Activated effector memory CD4-positive, alpha-beta T cell treated with Interleukin-2 at 50 U/mL for 16 hours (primary cell): ENCODE measurements at places on chromosomes 4 and X.

GRCh38 chrX:131199091-131199490 is 90.0 kb downstream of the IGSF1 start:
- DNase-seq: no peak

DNA sequence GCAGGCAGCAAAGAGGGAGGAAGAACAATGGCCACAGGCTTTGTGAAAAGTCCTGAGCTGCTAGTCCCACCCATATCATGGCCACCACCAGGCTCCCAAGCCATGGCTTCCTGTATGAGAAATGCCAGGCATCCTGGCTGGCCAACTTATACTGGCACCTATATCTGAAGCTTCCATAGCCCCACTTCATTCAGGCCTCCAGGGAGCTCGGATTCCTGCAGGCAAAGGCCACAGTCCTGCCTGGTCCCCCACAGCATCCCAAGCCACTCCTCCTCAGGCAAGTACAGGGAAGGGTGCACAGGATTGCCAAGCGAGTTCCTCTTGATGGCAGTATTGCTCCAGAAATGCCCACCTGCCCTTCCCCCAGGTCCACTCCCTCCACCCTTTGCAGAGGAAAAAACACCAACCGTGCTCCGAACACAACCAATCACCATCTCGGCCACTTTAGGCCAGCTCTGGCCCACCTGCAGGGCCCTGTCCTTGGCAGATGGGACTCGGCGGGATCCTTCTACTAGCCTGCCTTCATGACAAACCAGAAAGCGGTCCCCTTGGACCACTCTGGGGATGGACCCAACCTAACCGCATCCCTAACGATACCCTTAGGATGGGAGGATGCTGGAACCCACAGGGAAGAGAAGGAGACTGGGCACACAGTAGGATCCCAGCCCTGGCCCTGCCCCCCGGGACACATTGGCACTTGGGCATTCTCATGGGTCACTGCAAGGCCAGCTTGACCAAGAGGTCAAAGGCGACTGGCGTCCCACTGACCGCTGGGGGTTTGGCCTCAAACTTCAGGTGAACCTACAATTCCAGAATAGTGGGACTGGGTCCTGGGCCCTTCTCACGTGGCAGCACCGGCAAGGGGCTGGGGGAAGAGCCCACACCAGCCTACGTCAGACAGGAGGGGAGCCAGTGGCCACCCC is 220.4 kb upstream of the AGTR2 start:
- DNase-seq: no peak

DNA sequence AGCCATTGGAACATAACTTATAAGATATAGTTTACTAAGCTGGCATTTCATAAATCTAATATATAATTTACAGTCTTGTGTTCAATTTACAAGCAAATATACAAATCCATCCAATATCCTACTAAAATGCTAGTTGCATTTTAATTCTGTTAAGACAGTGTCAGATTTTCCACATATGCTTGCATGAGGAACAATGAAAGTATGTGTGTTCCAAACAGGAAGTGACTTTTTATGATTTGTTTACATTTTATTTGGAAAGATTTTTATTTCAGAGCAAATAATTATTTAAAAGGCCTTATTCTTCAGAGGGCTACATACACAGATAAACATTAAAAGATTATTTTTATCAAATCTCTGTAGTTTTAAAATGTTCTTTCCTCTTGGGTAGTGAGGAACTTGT is 130.1 kb downstream of the KLHL34 start:
- DNase-seq: no peak

DNA sequence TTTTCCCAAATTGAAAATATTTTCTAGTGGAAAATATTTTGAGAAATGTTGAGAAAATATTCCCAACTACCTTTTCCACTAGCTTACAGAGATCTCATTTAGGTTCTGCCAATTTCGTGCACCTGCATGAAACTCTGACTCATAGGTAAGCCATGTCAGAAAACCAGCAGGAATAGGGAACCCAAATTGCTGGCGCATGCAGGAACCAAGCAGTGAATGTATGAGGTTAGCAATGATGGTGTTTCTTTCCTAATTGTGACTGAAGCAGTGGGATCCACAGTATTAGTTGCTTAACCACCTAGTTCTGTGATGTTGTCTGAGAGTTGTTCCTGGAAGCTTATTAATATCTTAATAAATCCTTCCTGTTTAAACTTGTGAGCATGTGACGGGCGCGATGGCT is 381.0 kb upstream of the TRAM1L1 start:
- DNase-seq: no peak

GRCh38 chrX:102978594-102978993 is 41.5 kb downstream of the RAB40AL start:
- DNase-seq: no peak

DNA sequence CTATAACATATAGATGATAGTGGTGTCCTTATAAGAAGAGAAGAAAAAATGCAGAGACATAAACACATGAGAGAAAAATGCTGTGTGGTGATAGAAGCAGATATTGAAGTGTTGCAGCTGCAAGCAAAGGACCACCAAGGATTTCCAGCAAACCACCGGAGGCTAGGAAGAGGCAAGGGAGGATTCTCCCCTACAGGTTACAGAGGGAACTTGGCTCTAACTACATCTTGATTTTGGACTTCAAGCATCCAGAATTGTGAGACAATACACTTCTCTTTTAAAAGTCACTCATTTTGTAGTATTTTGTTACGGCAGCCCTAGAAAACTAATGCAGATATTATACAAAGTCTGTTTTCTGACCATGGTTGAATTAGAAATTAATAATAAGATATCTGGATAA is 30.4 kb upstream of the CHRDL1 start:
- DNase-seq: no peak

- DNase-seq: no peak
Observed at GRCh38 chr4:48470570-48470969, 12.6 kb upstream of the SLC10A4 start.

GRCh38 chr4:122851568-122851967 is 24.9 kb downstream of the FGF2 start:
- no peak for DNase-seq

GRCh38 chr4:7646384-7647061 is 211.8 kb upstream of the PSAPL1 start:
- no peak for DNase-seq

DNA sequence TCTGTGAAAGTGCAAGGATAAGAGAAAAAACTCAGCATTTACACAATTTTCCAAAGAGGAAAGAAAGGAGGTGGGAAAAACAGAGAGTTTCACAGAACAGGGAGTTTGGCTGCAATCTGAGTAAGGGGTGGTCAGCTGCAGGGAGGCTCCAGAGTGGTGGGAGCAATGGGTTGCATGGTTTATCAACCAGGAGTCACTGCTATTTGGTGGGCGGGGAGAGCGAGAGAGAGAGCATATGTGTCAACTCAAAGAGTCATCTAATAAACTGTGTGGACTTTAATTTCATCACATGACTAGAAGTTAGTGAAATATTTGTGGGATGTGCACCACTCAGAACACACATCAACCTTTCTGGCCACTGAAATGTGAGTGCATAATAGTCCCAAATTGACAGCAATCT is 94.6 kb downstream of the FAM13A start:
- DNase-seq: no peak

DNA sequence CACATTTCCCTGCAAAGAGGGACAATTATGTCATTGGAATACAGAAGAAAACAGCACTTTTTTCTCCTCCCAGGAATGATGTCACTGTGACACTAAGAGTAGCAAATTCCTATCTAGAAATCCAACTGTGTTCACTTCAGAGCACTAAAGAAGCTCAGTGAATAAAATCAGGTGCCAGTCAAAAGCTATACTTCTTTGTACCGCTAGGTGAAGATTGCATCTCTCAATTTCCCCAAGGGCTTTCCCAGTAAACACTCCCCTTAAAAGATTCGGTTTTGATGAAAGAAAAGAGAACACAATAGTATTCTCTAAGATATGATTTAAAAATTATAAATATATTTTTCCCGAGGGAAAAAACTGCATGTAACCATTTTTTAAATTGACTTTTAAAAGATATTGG is 104.7 kb upstream of the MID1 start:
- DNase-seq: no peak
